ENCODE measurements at places on chromosomes 16 and 17.

- no peak for DNase-seq
Measured at GRCh38 chr17:41294016-41294415, 8.6 kb downstream of the KRTAP29-1 start.

DNA sequence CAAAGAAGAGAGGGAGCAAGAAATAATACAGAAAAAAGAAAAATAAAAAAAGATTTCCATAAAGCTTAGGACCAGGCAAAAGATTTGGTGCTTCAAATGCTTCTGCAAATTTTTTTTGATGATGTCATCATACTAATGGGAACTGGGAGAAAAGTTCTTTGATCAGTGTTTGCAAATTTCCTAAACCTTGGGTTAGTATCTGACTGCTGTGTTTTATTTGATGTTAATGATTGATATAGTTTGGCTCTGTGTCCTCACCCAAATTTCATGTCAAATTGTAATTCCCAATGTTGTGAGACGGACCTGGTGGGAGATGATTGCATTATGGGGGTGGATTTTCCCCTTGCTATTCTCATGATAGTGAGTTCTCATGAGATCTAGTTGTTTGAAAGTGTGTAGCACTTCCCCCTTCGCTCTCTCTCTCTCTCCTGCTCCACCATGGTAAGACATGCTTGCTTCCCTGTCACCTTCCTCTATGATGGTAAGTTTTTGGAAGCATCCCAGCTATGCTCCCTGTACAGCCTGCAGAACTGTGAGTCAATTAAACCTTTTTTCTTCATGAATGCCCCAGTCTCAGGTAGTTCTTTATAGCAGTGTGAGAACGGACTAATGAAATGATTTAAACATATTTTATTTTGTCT is 72.6 kb downstream of the TMEM100 start:
- no peak for DNase-seq

GRCh38 chr16:54931120-54932014 is 702 bp downstream of the IRX5 start:
- no peak for DNase-seq

GRCh38 chr16:17382949-17383863 is 87.6 kb downstream of the XYLT1 start:
- DNase-seq = no peak

DNA sequence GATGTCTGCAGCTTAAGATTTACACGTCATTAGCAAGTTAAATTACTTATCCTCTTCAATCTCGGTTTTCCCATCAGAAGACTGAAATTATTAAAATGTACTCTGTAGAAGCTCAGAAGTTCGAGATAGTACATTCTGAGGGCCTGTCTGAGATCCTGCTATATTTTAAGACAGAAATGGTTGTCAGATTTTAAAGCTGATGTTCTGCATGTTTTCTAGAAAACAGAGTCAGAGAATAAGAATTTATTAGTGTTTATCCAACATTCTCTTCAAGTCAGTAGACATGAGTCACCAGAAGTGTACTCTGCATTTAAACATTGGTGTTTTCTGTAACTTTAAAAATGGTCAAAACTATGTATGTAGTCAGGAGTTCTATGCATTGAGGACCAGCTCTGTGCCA is 155.2 kb upstream of the MYOCD start:
- DNase-seq = no peak

DNA sequence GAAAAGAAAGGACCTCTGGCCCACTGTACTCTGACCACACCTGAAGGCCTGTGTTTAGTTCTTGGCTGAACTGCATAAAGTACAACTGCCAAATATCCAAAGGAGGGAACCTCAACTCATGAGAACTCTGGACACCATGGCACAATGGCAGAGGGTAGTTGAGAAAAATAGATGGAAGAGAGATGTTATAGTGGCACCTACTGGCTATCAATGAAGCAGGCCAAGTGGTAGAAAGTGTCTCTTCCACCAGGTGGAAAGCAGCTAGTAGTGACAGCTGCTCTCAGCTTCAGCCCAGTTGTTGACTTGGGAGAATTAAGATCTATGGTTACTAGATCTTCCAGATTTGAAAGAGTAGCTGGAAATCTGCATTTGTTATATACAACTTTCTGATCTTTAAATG is 3.2 kb downstream of the MED31 start:
- no peak for DNase-seq

DNA sequence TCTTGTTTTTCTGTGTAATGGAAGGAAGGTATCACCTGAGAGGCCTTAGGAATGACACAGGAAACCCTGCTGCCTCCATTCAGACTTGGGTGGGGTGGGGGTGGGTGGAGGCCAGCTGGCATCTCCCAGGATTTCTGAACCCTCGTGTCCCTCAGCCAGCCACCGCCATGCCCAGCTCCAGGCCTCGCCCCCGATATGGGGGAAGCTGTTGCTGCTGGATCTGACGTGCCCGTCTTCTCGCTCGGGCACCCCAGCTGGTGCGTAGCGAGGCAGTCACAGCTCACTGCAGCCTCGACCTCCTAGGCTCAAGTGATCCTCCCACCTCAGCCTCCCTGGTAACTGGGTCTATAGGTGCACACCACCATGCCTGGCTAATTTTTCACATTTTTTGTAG is 220.0 kb upstream of the CHMP6 start:
- DNase-seq = no peak

DNA sequence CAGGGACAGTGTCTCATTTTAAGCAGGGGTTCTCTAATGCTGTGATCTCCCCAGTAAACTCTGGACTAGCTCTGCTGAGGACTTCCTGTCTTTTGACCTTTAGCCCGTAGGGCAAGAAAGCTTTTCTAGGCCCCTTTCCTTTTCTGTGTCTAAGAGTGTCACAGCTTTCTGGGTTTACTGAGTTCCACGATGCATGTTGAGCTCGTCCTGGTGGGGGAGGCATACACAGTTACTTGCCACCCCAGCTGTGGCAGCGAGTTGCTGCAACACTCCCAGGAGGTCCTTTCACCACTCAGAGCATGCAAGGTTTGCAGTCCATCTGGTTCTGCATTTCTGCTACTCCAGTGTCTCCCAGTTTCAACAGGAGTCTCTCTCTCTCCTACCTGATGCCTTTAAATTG is 23.7 kb downstream of the NOD2 start:
- no peak for DNase-seq

DNA sequence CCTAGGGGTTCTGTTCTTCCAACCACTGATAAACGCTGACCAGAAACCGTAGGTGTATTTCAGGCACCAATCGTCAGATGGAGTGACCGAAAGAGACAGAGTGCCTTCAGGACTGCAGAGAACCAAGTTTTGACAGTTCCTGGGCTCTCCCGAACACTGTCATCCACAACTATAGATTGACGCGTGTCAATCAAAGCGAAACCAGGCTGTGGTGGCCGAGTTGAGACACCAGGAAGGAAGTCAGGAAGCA is 11.9 kb upstream of the AURKB start:
- no peak for DNase-seq

DNA sequence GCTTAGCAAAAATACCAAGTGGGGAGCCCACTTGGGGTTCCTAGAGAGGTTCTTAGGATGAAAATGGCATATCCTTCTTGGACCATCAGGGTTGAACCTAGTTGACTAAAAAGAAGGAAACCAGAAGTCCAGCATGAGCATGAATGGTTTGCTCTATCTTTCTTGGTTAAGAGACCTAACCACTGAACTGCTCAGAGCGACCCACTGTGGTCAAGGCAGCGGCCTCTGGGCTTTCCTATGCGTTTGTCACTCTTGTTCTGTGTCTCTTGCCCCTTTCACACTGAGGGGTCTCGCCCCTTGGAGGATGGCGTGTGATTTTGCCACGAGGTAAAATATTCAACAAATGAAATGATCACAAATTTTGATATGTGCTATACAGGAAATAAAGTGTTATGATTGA is 526 bp upstream of the BORCS6 start:
- no peak for DNase-seq

- DNase-seq = no peak
Measured at GRCh38 chr16:58045096-58045495, 19.5 kb downstream of the MMP15 start.

- DNase-seq = no peak
Measured at GRCh38 chr16:66386629-66387622, 20.4 kb downstream of the CDH5 start.

- peak; percentile 21 for DNase-seq
Measured at GRCh38 chr17:17495536-17496188, 533 bp downstream of the RASD1 start.

GRCh38 chr16:81633147-81633619 is 145.9 kb upstream of the PLCG2 start:
- peak; percentile 10 for DNase-seq

GRCh38 chr17:13230350-13231264 is 212.8 kb upstream of the ELAC2 start:
- DNase-seq = no peak

DNA sequence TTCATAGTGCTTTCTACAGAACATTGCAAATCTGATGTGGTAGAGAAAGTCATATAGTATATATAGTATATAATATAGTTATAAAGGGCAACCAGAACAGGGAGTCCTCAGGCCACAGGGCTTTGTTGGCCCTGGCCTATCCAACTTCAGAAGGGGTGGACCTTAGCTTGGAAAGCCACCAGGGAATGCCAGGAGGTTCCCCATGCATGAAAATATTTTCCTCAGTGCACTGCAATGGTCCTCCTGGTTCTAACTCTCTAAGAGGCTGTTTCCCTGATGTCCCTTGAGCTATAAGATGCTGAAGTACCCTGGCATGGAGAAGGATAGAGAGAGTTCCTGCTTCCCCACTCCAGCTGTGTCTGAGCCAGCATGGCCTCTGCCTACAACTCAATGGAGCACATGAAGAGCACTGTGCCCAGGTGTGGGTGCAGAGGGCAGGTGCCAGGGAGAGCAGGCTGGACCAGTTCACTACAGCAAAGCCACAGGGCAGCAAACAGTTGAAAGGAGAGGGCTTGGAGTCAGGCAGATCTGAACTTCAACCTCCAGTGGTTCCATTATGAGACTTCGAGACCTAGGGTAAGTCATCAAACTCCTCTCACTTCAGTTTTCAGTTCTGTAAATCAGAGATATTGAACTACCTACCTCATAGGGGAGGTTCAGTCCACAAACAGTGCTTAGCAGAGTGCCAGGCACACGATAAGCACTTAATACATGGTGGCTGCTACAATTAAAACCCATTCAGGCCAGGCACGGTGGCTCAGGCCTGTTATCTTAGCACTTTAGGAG is 183.1 kb downstream of the SALL1 start:
- no peak for DNase-seq

- DNase-seq = no peak
Measured at GRCh38 chr16:69894676-69895075, 56.5 kb upstream of the CLEC18A start.

- DNase-seq = no peak
Measured at GRCh38 chr16:10206215-10206614, 24.0 kb upstream of the GRIN2A start.

- DNase-seq = no peak
Measured at GRCh38 chr16:83843657-83844056, 35.9 kb downstream of the HSBP1 start.

- DNase-seq = no peak
Measured at GRCh38 chr16:83994703-83995102, 26.7 kb downstream of the NECAB2 start.

GRCh38 chr16:27742333-27742732 is 192.4 kb downstream of the KATNIP start:
- no peak for DNase-seq

GRCh38 chr17:41223821-41224220 is 2.6 kb upstream of the KRTAP9-2 start:
- no peak for DNase-seq

DNA sequence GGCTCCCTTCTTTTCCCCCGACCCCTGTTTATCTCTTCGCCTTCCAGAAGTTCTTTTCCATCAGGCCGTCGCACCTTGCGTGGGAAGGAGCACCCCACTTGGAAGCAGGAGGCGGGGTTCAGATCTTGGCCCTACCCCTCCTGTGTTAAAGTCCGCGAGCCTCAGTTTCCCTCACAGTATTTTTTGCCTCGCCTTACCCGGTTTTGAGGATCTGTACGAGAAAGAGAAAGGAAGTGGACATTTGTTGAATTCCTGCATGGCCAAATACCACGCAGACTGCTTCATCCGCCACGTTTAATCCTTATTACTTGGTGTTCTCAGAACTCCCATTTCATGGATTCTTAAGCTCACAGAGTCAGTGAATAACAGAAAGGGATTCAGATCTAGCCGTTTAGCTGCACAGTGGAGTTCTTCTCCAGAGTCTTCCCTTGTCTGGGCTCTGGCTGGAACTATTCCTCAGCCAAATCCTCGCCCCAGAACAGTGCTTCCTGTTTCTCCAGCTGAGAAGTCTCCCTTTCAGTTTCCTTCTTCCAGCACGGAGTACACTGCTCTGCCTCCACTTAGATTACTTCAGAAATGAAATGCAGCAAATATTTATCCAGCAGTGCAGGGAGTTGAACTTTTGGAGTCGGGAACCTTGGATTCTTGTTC is 590 bp downstream of the TMEM219 start:
- DNase-seq = no peak

- no peak for DNase-seq
Measured at GRCh38 chr17:45964634-45965033, 34.4 kb upstream of the STH start.

- no peak for DNase-seq
Measured at GRCh38 chr17:35731917-35732805, 722 bp downstream of the RASL10B start.

DNA sequence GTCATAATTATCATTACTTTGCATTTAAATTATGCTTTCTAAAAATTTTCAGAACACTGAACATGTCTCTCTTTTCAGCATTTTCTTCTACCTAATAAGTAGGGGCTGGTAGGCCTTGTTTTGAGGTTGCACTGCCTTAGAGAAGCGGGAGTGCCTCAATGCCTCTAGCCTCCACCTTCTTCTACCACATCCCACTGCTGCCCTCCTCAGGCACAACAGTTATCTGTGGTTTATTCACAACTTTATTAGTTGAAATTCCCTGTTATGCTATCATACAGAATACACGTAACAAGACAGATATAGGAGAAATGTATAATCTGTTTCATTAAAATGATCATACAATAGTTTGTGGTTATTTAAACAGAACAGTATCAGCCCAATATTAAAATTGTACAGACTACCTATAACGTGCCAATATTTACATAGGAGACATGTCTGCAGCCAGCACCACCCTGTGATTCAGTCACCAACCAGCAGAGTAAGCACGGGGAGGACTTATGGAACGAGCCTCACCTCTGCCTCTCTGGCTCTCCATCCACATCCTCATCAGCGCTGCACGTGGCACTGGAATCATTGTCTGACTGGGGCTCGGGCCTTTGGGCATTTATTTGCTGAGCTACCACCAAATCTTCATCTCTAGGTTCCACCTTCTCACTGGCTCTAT is 101.2 kb downstream of the TTC19 start:
- no peak for DNase-seq

- DNase-seq = no peak
Measured at GRCh38 chr16:84058664-84059063, 16.1 kb upstream of the SLC38A8 start.

DNA sequence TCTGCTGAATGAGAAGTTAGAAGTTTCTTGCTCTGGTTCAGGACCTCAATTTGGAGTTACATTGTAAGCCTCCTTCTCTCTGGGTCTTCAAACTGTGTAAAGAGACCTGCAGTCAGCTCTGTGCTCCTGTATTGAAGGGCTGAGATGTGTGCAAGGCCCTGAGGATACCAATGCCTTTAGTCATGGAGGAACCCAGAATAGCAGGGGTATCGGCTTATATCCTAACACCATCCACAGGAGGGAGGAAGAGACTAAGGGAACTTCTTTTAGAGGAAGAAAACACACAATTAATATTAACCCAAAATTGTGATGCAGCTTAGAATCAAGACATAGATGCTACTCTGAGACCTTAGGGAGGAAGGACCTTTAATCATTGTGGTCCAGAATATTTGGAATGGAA is 36.5 kb downstream of the GLP2R start:
- no peak for DNase-seq

- peak; percentile 20 for DNase-seq
Measured at GRCh38 chr16:75379911-75380847, 53.1 kb downstream of the CFDP1 start.

GRCh38 chr17:48993305-48993704 is 3.9 kb upstream of the IGF2BP1 start:
- no peak for DNase-seq
